SK-N-SH (cell line): ENCODE measurements at places on chromosomes 7 and 10. TPM values are rescaled to one million over a fixed set of nuclear protein-coding genes. Genes with fewer than 3 reads are reported as not detected.

DNA sequence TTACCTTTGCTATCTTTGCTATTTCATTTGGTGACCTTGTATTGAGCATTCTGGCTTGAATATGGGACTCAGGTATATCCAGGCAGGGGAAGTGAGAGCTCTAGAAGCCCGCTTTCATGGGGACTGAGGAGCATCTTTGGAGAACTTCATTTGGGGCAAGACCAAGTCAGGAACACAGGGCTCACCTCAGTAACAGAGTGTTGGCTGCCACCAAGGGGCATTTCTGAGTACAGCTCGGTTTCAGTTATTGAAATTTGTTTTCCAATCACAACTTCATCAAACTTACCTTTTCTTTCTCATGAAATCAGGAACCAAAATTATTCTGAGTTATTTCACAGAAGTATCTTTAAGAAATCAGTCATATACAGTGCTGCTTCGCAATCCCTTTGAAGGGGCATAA is 337.2 kb downstream of the C7orf25 start:
- DNase-seq = no peak

GRCh38 chr7:100887516-100888290 is 1.8 kb downstream of the UFSP1 start:
- DNase-seq = peak; percentile 54

DOCK1 gene
- 15.5 and 15.6 TPM in 2 replicates for polyA plus RNA-seq

MMD2 gene
- polyA plus RNA-seq = not detected in 2 replicates

GRCh38 chr7:40058026-40058425 is 76.4 kb downstream of the MPLKIP start:
- DNase-seq = no peak

GRCh38 chr7:74544706-74545469 is 91.2 kb downstream of the GTF2IRD1 start:
- DNase-seq = peak; percentile 77

GRCh38 chr10:123500110-123500509 is 166.0 kb upstream of the GPR26 start:
- DNase-seq = no peak

GPR158 gene
- not detected in 2 replicates for polyA plus RNA-seq

DNA sequence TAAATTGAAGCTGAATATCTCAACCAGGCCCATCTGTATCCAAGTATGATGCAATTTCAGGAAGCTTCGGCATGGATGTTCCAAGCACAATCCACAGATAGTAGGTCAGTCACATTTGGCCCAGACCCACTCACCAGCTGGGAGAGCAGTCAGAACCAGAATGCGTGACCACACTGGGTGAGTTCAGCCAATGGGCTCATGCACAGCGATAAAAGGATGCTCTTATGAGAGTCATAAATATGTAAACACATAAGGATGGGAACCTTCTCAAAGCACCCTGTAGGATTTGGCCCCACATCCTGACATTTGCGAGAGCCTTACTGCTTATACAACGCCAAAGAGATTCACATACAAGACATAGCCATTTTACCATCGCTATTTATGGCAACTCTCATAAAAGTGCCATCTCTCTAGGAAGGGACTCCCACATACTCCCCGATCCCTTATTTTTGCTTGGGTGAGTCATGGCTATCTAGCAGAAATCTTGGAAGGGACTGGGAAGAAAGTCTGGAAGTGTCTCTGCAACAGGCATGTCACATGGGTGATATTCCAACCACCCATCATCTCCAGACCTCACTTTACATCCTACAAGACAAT is 3.0 kb downstream of the AFAP1L2 start:
- DNase-seq = no peak

DNA sequence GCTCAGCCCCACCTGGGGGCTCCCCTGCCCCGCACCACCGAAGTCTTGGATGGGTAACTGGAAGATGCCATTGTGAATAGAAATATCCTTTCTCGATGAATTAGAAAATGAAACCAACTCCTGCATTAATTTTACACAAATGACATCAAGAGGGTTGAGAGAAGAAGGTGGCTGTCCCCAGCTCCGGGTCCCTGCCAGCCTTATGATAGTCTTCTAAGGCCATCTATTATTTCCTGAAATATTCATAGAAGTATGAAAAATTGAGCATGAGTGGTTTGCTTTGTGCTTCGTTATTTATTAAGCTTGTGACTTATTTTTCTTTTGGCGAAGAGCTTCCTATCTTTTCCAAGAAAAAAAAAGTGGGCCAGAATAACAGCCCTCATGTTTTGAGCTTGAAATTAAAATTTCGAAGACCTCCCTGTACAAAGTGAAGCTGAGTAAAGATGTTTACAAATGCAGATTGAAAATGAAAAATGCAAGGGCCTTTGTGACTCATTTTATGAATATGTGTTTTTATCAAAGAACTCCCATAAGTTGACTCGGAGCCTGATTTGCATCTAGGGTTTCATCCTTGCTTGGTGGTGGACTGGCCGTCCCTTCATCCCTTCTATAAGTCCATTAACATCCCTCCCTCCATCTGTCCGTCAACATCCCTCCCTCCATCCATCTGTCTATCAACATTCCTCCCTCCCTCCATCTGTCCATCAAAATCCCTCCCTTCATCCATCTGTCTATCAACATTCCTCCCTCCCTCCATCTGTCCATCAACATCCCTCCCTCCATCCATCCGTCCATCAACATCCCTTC is 20.5 kb upstream of the CFAP46 start:
- no peak for DNase-seq

MUC3A gene
- 0.03 and 0.11 TPM in 2 replicates for polyA plus RNA-seq

EPHB6 gene
- 1.2 and 1.8 TPM in 2 replicates for polyA plus RNA-seq

DNA sequence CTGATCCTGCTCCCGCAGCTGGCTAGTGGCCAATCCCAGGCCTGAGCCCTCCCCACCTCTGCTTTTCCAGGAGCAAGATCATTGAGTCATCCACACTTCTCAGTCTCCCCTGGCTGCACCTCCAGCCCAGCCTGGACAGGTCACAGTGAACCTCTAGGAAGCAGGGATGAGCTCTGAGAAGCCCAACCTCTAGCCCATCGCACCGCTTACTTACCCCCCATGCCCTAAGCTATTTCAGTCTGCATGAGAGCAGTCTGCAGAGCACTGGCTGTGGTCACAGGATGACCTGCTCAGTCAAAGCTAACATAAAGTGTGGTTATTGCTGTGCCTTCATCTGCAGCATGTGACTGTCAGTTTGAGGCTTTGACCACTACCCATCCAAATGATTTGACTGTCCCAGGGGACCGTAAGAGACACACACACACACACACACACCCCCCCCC is 129.2 kb downstream of the SORBS1 start:
- DNase-seq = no peak

RAPGEF5 gene
- polyA plus RNA-seq = 1.2 and 1.8 TPM in 2 replicates

DNA sequence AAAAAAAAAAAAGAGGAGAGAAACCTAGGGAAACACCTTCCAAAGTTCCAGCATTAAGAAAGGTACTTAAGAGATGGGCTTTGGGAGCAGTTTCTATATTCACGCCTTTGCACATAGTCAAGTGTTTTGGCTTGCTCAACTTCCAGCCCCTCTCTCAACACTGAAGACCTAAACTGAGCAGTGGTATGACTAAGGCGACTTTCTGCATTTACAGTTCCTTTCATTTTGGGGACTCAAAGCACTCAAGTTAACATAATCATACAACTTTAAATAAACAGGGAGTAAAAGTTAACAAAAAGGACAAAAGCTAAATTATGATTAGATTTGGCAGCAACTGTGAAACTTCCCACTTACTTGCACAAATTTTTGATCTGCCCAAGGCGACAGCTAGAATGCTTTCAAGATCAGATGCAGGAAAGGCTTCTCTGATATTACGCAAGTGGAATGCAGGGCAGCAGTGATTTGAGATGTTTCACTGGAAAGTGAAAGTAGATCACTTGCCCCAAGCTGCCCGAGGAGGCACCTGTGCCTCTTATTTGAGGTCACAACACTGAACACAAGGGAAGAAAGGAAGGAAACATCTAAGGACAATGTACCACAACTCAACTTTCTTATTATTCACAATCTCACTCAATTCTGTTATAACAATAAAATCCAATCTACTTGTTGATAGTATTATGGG is 199.5 kb downstream of the SKAP2 start:
- DNase-seq = no peak

INHBA gene
- polyA plus RNA-seq = 81.0 and 110 TPM in 2 replicates

GRCh38 chr7:157564517-157565177 is 227.8 kb downstream of the DNAJB6 start:
- DNase-seq = no peak

GRCh38 chr7:141960687-141961422 is 12.7 kb downstream of the TAS2R38 start:
- DNase-seq = no peak

GRCh38 chr7:113945018-113945938 is 26.5 kb upstream of the PPP1R3A start:
- DNase-seq = no peak

FAM131B gene
- polyA plus RNA-seq = 43.6 and 50.1 TPM in 2 replicates

SEMA3D gene
- 30.1 and 48.7 TPM in 2 replicates for polyA plus RNA-seq

GRCh38 chr7:44974549-44974948 is 4.3 kb downstream of the MYO1G start:
- no peak for DNase-seq

GRCh38 chr10:22475651-22476600 is 130.6 kb downstream of the SPAG6 start:
- peak; percentile 76 for DNase-seq

GRCh38 chr7:16422103-16422435 is 731 bp upstream of the CRPPA start:
- DNase-seq = no peak

- DNase-seq = no peak
These were observed 89.7 kb downstream of the POLR1F start for GRCh38 chr7:19619122-19619521.

GRCh38 chr10:29050081-29050480 is 238.8 kb upstream of the LYZL1 start:
- no peak for DNase-seq

DNA sequence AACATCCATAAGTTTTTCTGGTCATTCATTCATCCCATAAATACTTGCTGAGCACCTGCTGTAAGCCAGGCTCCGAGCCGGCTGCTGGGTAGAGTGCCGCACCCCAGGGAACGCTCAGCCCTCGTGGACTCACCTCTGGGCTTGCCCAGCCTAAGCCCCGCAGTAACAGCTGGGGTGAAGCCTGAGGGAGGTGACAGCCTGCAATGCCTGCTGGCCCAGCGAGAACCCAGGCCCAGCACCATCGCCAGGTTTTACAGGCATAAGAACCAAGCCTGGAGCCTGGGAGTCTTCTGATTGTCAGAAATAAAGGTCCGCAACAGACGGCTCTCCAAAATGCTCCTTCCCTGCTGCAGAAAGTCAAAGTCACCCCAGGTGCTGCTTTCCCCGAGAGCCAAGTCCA is 205.4 kb downstream of the ZMYND11 start:
- no peak for DNase-seq

HOXA13 gene
- not detected in 2 replicates for polyA plus RNA-seq

- no peak for DNase-seq
These were observed 186.2 kb downstream of the REEP3 start for GRCh38 chr10:63707254-63707910.

DNA sequence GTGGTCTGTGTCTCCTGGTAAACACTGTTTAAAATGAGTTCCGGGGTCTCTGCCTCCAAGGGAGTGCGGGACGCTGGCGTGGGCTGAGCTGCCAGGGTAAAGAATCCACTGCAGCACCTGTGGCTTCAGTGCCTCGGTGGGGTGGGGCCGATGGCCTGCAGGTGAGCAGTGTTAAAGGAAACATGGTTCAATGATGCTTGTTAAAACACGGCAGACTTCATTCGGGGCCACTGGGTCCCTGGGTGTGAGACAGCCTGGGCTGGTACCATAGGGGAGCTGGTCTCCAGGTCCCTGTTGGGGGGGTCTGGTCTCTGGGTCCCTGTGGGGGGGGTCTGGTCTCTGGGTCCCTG is 24.9 kb upstream of the KNDC1 start:
- DNase-seq = no peak

GRCh38 chr10:109933984-109934565 is 10.8 kb upstream of the XPNPEP1 start:
- DNase-seq = no peak

GRCh38 chr7:100543586-100543985 is 4.6 kb downstream of the AGFG2 start:
- no peak for DNase-seq
